Stimulated activated CD4-positive, alpha-beta T cell treated with anti-CD3 and anti-CD28 coated beads, Interleukin-12 subunit alpha, Interleukin-12 subunit beta, amount 100 ng/mL, for 48 hours (primary cell): ENCODE measurements at places on chromosomes 11 and 22.
A peak's percentile ranks its signal among the peaks of the same experiment; 100 is the strongest.

- DNase-seq, result no peak
Observed at GRCh38 chr11:15958910-15959309, 397.4 kb downstream of the SOX6 start.

GRCh38 chr11:76701294-76702040 lies 30.9 kb upstream of the LRRC32 start:
- DNase-seq, result no peak

DNA sequence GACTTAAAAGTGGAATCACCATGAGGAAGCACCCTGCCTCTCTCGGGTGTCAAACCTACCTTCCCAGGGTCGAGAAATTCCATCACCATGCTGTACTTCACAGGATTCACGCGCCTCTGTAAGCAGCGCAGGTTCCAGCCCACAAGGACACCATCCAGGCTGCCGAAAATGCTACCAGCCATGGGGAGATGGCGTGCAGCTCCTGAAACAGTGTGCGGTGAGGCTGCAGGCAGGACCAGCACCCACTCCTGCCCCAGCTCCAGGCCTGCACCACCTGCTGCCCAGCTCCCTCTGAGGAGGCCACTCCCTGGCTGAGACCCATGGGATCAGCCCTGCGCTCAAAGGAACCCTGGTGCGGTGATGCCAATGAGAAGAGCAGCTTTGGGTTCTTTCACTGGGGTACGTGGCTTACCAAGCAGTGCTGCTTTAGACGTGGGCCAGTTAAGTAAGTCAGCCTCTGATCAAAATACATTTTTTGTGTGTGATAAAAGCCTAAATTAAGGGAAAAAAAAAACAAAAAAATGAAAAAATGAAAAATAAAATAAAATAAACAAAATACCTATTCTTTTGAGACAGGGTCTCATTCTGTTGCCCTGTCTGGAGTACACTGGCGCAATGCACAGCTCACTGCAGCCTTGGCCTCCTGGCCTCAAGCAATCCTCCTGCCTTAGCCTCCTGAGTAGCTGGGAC lies 115.4 kb downstream of the MED15 start:
- no peak for DNase-seq

DNA sequence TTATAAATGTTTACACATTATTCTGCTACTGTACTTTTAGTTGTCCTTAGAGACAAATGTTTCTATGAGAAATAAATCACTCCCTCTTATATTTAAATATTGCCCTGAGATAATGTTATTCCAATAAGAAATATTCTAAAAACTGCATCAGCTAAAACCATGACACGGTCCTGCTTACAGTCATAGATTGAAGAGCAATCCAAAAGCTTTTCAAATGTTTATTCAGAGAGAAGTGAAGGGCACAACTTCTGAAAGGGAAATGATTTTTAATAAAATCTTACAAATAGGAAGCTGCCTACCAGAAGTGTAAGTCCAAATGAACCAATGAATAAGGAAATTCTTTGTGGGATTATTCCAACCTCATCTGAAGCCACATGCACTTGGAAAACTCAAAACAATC lies 49.2 kb downstream of the STK33 start:
- DNase-seq, result no peak

DNA sequence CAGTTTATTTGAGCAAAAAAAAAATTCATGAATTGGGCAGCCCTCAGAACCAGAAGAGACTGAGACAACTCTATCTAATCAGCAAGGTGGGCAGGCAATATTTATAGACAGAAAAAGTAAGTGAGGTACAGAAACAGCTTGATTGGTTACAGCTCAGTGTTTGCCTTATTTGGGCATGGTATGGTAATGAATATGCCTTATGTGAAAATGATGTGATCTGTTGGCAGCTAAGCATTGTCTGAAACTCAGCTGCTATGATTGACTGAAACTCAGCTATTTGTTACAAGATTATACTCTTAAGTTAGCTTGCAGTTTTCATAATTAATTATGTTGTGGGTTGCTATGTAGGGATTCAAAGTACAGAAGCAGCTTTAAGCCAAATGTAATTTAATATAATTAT lies 127.6 kb downstream of the CNTN5 start:
- DNase-seq, result no peak

GRCh38 chr11:17379383-17380180 lies 8.9 kb downstream of the KCNJ11 start:
- no peak for DNase-seq

GRCh38 chr11:94895451-94895850 lies 77.9 kb downstream of the CWC15 start:
- no peak for DNase-seq

DNA sequence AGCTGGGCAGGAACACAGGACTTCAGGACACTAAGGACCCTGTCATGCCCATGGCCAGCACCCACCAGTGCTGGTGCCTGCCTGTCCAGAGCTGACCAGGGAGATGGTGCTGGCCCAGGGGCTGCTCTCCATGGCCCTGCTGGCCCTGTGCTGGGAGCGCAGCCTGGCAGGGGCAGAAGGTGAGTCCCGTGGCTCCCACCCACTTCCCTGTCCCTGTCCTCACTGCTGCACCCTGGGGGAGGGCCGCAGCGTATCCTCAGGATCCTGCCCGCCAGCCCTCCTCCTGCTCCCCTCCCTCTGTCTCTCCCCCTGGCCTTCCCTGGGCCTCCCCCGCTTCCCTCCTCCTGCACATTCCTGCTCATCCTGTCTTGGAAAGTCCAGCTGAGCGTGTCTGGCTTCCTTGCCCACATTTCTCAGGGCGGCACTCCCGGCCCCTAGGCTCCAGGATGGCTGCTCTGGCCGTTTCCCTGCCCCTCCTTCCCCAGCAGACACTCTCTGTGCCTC lies 8.7 kb downstream of the CSF2RB start:
- DNase-seq, result no peak

GRCh38 chr11:45621588-45621987 lies 43.8 kb downstream of the CHST1 start:
- no peak for DNase-seq

DNA sequence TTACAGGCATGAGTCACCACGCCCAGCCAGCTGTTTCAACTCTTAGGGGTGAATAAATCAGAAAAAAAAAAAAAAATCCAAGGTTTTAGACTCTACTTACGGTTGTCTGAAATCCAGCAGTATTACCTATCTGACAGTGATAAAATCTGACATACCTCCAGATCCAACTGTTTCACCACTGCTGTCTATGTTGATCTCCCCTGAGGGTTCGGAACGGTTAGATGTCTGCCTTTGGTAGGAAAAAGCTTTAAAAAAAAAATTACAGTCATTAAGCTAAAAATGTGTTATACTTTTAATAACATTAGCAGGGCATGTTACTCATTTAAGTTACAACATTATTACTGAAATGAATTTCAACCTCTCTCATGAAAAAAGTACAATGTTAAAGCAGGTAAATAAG lies 21.1 kb downstream of the NCAPD3 start:
- no peak for DNase-seq

GRCh38 chr11:104925850-104926249 lies 27.6 kb upstream of the CASP12 start:
- DNase-seq, result no peak

- DNase-seq, result no peak
Observed at GRCh38 chr11:34784318-34784841, 131.8 kb downstream of the APIP start.

GRCh38 chr22:40196628-40197360 lies 19.1 kb downstream of the TNRC6B start:
- peak; percentile 56 for DNase-seq

DNA sequence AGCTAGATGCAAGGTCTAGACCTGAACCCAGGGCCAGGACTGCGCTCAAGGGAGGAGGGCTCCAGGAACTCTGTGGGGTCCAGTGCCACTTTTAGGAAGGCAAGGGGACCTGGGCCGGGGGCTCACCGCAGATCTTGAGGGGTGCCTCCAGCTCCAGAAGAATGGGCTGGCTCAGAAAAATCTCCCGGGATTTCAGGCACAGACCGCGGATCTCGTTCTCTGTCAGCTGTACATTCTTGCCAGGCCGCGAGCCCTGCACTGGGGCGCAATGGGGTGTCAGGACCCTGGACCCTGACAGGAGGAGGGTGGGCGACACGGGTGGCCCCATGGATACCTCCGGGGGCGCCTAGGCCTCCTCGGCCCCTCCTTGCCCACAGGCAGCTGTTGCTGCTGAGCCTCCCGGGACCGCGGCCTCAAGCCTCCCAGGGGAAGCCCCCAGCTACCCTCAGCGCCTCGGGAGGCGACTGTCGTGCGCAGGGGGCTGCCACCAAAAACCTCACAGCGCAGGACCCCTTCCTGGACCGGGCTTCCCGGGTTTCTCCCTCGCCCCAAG lies 640 bp downstream of the PPP1CA start:
- DNase-seq, result no peak

DNA sequence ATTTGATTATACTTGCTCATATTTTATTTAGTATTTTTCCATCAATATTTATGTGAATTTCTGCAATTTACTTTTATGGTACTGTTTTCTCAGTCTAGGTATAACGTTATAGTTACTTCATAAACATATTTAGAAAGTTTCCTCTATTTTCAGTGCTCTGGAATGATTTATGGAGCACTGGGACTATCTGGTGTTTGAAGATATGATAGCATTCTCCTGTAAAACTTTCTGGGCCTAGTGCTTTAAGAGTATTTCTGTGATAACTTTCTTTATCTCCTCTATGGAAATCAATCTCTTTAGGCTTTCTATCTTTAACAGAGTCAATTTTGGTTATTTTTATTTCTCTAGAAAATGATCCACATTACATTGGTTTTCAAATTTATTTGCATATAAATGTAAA lies 85.1 kb downstream of the SOX6 start:
- no peak for DNase-seq

GRCh38 chr11:75371949-75372876 lies 20.8 kb upstream of the ARRB1 start:
- no peak for DNase-seq

DNA sequence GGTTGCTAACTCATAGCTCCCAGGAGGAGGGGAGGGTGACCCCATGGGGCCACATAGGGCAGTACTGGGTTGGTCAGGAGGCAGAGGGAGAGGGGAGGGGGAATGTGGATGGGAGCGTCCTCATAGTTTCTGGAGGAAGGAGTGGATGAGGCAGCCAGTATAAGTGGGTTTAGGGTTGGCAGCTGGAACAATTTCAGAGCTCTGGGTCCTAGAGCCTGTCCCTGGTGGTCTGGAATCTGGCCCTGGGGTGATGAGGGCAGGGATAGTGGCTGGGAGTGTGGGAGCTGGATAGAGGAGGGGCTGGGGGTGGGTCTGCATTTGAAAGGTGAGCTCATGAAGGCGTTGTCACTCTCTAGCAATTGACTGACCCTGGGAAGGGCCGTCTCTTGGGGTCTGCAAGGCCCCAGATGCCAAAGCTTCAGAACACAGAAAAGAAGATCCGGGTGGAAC lies 5.3 kb upstream of the MRGPRG start:
- no peak for DNase-seq

- DNase-seq, result no peak
Observed at GRCh38 chr11:22454461-22455090, 116.4 kb downstream of the SLC17A6 start.

DNA sequence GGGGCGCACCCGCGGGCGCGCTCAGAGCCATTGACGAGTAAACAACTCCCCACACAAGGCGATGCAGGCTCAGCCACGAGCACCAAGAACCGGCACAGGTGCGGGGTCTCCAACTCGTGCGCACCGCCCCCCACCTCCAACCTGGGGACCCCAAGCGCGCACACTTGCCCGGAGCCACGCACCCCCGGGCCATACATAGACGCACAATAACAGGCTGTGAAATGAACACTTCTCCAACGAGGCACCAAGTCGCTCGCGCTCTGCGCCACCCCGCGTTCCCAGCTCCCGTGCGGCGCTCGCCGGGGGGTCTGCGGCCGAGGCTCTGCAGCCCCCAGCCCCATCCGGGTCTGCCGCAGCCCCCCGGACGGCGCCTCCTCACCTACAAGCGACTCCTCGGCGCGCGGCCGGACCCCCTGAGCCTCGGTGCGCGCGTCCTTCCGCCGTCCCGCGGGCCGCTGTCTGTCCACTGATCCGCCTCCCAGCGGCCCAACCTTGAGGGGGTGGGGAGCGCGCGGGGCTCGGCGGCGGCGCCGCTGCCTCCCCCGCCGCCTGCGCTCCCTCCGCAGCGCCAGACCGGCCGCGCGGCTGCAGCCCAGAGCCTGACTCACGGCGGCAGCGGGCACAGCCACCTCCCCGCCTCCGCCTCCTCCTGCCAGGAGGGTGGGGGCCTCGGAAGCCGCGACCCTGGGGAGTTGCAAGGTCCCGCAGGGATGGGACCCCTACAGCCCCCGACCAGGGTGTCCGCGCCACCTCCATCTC lies 1.6 kb downstream of the IFITM10 start:
- DNase-seq, result no peak

GRCh38 chr11:118462178-118462577 lies 25.9 kb downstream of the KMT2A start:
- DNase-seq, result no peak

GRCh38 chr22:26561756-26562417 lies 28.0 kb downstream of the TPST2 start:
- DNase-seq, result no peak

GRCh38 chr22:44931077-44931540 lies 78.7 kb downstream of the PHF21B start:
- no peak for DNase-seq

DNA sequence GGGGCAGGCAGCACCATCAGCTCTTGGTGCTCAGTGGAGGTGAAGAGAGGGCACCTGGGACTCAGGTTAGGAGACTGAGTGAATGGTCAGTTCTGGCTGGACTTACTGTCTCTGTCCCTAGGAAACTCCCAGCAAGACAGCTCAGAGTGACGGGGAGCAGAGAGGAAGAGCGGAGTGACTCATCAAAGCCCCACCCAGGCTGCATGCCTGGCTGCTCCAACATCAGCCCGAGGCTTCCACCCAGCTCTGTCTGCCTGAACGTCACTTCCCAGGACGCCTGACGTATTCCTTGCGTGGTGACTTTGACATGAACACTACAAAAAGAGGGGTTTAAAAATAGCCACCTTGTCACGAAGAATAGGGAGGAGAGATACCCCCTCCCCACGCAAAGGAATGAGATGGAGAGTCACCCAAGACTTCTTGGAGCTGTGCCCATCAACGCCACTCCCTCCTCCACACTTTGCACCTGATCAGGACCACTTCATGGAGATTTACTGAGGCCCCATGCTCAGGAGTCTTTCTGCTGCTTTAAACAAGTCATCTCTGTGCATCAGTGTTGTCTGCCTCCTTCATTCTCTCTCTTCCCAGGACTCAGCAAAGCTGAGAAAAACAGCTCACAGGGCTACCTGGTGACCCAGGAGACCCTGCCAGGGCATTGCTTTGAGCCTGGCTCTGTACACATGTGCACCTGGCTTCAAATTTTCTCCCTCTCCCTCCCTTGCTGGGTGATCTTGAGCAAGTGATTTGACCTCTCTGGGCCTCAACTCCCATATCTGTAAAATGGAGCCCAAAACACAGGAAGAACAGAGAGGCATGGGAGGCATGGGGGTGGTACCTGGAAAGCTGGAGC lies 83.1 kb downstream of the MN1 start:
- DNase-seq, result no peak

- no peak for DNase-seq
Observed at GRCh38 chr11:13465909-13466371, 2.9 kb upstream of the BTBD10 start.
